ENCODE measurements at places on chromosomes 5 and 9.

DNA sequence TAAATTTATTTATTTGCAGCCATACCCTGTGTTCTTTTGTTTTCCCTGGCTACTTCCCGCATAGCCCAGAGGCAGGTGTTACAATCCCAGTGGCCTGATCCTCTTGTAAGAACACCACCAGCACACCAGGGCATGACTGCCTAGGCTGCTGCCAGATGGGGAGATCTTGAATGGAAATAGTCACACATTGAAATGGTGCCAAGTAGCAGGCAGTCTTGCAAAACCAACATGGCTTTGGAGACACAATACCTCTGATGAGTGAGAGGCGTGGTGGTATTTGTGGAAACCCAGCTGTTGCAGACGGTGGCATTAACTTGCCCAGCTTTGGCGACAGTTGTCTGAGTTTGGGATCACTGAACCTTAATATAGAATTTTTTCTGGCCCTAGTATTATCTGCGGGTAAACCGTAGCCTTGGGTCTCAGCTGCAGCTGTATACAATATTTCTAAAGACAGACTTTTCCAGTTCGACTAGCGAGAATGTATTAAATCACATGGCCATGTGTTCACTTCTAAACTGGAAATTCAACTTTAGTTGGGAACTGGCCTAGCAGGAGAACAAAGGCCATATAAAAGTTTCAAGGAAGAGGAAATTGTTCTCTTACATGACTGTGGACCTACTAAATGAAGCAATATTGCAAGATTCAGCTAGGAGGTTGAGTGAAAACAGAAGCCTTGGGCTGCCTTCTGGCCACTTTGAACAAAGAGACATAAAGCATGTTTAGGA lies 277.0 kb downstream of the SMARCA2 start:
- DNase-seq = no peak

- DNase-seq = no peak
Observed at GRCh38 chr5:122102825-122103224, 24.8 kb upstream of the LOX start.

- DNase-seq = no peak
Observed at GRCh38 chr9:86099701-86100364, 475 bp upstream of the GOLM1 start.

DNA sequence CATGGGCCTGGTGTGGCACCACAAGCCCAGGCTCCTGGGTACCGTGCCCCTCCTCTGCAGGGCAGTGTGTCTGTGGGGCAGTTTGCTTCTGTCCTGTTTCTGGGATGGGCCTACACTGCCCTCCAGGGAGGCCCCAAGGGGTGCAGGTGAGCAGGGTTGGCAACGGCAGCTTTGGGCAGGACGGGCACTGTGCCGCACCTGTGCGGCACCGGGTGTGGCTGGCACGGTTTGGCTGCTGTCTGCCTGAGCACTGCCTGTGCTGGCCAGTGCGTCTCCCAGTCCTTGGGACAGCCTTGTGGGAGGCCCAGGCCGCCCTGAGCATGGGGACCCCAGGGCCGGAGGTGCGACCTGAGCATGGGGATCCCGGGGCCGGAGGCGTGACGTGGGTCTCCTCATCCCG lies 37.2 kb downstream of the RXRA start:
- DNase-seq = no peak

- DNase-seq = no peak
Observed at GRCh38 chr9:109190151-109190550, 23.1 kb upstream of the FRRS1L start.

DNA sequence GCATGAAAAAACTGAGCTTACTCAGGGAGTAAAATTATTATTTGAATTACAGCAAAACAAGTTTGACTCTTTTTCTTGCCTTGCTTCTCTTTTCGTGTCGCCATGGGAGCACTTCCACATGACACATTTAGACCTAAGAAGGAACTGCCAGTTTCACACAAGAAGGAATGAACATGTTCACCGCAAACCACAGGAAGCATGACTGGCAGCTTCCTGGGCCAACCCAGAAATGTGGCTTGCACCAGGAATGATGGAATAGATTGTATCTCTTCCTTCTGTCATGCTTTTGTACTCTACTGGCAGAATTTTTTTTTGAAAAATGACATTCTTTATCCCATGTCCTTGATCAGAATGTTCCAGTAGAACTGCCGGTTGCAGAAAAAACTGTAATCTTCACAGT lies 32.9 kb upstream of the MAN2A1 start:
- DNase-seq = no peak

- DNase-seq = no peak
Observed at GRCh38 chr9:125361837-125362531, 100.4 kb downstream of the GAPVD1 start.

- DNase-seq = no peak
Observed at GRCh38 chr5:143383988-143384387, 19.5 kb downstream of the NR3C1 start.

DNA sequence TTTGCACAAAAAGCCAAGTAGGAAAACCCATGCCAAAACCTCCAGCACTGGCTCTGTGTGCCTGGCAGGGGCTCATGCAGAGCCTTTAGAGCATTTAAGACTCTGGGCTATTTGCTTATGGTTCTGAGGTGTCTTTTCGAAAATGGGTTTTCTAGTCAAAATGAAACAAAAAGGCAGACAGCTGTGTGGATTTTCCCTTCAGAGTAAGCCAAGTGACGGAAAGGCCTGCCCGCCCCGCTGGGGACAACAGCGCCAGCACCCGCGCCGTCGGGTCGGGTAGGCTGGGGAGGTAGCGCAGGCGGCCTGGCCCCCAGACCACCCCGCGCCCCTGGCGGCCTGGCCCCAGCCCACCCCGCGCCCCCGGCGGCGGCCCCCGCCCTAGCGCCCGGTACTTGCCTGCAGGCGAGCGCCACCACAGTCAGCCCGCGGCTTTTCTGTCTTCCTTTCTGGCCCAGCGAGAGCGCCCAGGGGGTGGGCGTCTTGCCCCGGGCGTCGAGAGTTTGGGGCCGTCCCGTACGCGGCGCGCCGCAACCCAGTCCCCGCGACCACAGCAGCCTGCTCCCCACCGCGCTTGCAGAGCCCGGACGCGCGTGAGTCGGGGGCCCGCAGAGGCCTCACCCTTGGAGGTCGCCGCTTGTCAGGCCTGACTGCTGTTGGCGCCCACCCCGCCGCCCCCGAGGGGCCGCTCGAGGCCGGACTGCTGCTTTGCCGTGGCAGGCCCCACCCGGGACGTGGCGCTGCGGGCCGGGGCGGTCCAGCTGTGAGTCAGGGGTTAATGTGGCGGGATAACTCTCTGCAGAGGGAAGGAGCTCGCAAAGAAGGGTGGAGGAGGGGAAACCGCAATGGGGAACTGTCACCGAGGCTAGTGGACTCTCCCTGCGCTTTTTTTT lies at the start of gene TICAM2:
TSS of gene TICAM2 (minus strand) at position 779 of the 890 bp plus-strand sequence. CDS start 21,223 bp downstream, outside the sequence.
- DNase-seq = peak; percentile 62

GRCh38 chr5:83641946-83642345 lies 78.7 kb downstream of the HAPLN1 start:
- no peak for DNase-seq

- no peak for DNase-seq
Observed at GRCh38 chr5:5558638-5559527, 136.4 kb downstream of the ICE1 start.

DNA sequence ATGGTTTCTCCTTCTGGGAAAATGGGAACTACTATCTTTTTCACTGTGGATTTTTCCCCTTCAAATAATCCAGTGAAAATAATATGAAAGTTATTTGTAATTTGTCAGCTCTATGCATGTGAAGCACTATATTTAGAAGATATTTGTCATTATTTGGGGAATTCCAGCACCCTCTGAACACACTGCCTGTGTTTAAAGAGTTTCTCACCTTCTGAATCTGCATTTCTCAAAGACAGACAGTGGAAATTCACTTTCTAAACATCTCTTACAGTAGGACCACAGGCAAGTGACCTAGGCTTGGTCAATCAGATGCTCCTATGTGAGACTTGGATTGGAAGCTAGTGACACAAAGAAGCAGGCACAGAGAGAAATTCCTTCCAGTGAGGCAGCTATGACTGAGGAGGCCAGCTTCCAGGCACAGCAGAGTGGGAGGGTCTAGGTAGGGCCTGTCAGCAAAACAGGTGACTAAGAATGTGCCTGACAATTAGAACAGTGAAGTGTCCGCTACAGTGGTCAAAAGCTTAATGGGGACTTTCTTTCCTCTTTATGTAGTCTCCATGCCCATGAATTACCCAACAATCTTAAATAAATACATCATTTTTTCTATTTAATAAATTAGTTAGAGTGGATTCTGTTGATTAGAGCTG lies 167.2 kb downstream of the HMHB1 start:
- no peak for DNase-seq

DNA sequence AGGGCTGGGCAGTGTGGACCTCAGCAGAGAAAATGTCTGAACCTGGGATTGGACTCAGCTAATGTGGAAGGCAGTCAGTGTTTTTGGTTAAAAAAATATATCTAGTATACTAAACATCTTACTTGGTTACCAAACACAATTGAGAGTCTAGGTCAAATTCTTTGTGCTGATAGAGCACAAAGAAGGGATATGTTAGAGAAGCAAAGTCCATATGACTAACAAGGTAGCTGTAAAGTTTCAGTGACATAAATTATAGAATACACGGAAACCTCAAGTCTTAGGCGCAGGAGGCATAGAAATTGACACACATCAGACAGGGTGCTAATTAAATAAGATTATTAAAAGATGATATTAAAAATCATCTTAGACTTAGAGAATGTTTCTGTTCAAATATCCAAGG lies 718.3 kb downstream of the TLR4 start:
- DNase-seq = no peak

GRCh38 chr5:2334719-2335118 lies 416.8 kb downstream of the IRX2 start:
- no peak for DNase-seq
